Dermis lymphatic vessel endothelial cell (primary cell): ENCODE measurements at places on chromosomes 12 and 14. TPM values are rescaled to one million over a fixed set of nuclear protein-coding genes. Genes with fewer than 3 reads are reported as not detected.

Gene KNTC1
- 14.2 TPM in 2 replicates for total RNA-seq

Gene ADAMTS20
- not detected in 2 replicates for total RNA-seq

Gene PPP4R4
- total RNA-seq = not detected in 2 replicates

Gene B4GALNT3
- 0.11 TPM in 1 of 2 replicates, not detected in the other for total RNA-seq

Gene CLMN
- total RNA-seq = 0.33 and 0.43 TPM in 2 replicates

Gene PRR4
- 0.17 and 0.22 TPM in 2 replicates for total RNA-seq

Gene AVPR1A
- under 0.01 TPM in 1 of 2 replicates, not detected in the other for total RNA-seq

Gene ADAM21
- total RNA-seq = under 0.01 and 0.17 TPM in 2 replicates

Gene LHX5
- not detected in 2 replicates for total RNA-seq

Gene NKX2-8
- total RNA-seq = not detected in 2 replicates

Gene SPTB
- under 0.01 TPM in 2 replicates for total RNA-seq

Gene MFAP5
- 0.33 TPM in 1 of 2 replicates, not detected in the other for total RNA-seq

Gene SLC4A8
- 0.87 and 1.2 TPM in 2 replicates for total RNA-seq

Gene FOXN4
- total RNA-seq = not detected in 2 replicates

Gene TSHR
- total RNA-seq = not detected in 2 replicates

Gene FGF6
- not detected in 2 replicates for total RNA-seq

Gene MYRFL
- under 0.01 TPM in 1 of 2 replicates, not detected in the other for total RNA-seq

Gene PACS2
- total RNA-seq = 37.6 and 37.7 TPM in 2 replicates
